ENCODE measurements at places on chromosomes 4 and X.

DNA sequence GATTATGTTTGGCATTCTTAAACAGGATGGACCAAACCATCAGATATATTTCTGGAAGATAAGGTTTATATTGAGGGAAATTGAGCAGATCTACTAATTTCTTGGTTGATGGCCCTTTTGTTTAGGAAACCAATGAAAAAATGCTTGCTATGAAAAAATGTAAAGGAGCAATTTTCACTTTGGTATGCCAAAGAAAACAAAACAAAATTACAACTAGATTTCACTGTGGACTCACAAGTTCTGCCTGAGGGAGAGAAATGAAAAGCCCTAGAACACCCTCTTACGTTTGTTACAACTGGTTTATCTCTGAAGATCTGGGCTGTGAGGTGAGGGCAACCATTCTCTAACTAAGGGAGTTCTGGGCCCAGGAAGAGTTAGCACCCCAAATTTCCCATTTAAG lies 122.5 kb upstream of the IL15 start:
- DNase-seq, result no peak

DNA sequence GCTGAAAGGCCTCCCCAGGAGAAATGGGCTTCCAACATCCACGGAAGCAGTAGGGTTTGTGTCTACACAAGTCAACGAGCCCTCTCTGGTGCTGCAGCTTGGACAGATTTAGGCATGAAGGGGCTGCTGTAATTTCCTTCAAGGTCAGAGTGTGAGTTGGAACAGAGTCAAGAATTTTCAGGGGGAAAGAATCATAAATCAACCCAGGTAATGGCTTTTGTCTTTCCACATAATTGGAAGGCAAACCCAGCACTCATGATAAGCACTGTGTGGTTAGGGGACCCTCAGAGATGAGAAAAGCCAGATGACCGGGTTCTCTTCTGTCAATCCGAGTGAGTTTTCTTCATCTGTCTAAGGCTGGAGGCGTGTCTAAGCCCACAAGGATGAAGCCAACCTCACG lies 78.6 kb upstream of the MXRA5 start:
- DNase-seq, result no peak

DNA sequence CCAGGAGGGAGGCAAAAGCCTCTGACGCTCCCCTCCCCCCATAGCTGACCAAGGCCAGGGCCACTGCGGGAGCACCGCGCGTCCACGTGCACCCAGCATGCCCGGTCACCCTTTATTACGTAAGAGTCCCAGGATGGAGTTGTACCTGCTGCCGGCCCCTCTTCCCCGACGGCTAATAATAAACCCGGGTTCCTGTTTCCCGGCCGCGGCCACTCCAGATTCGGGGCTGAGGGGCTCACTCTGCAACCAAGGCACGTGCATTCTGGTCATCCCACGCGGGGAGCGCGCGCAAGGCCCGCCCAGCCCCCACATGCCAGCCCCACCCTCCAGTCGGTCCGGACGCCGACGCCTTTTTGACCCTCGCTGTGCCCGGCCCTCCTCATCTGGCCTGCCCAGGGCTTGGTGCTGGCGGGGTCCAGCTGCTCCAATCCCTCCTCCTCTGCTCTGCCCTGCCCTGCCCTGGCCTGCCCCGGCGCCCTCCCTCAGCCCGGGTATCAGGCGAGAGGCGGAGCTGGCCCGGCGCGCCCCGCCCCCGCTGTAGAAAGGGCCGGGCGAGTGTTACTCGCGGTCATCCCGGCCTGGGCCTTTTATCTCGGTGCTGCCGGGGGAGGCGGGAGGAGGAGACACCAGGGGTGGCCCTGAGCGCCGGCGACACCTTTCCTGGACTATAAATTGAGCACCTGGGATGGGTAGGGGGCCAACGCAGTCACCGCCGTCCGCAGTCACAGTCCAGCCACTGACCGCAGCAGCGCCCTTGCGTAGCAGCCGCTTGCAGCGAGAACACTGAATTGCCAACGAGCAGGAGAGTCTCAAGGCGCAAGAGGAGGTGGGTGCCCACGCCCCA lies 2.6 kb downstream of the MID1IP1 start:
- DNase-seq, result peak; percentile 83

DNA sequence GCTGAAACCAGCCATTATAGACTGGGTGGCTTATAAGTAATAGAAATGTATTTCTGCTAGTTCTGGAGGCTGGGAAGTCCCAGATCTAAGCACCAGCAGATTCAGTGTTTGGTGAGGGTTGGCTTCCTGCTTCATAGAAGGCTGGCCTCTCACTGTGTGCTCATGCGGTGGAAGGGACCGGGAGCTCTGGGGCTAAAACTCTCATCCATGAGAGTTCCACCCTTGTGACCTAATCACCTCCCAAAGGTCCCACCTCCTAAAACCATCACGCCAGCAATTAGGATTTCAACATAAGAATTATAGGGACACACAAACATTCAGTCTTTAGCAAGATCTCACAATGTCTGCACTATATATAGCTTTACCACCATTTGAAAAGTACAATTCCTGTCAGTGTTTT lies 215.2 kb downstream of the CBR4 start:
- DNase-seq, result no peak

DNA sequence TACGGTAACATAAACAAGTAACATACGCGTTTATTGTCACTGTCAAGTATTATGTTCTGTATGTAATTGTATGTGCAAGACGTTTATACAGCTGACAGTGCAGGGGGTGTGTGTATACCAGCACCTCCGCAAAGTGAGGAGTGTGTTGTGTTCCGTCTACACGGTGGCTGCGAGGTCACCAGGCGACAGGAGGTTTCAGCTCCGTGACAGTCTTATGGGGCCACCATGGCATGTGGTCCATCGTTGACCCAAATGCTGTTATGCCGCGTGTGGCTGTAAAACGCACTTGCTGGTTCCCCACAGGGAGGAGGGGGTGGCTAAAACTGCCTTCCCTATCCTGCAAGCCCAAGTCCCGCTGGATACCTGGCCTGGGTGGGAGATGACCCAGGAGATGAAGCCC lies 25.0 kb downstream of the NSG1 start:
- DNase-seq, result no peak

DNA sequence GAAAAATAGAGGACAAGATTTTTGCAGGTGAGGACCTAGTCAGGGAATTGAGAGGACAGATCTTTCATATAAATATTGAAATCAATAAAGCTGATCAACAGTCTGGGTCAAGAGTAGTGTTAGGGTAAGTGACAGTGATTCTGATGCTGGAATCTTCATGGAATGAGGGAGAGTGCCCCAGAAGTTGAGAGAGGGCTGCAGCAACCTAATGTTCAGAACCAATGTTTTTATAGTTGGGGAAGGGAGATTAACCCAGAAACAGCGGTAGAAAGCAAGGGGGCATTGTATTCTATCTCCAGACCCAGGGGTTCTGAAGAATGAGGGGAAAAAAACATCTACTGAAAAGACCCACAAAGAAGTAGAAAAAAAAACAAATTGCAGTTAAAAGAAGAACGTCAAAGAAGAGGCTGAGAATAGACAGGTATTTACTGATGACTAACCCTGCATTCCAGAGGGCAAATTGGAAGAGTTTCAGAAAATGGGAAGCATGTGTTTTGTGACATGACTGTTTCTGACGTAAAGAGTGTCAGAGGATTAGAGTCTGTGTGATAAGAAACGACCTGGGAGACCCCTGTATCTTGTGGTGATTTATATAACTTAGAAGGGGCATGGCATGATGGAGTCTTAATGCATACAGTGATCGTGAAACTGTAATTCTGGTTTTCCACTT lies 819.6 kb upstream of the EPHA5 start:
- no peak for DNase-seq

Measured in activated T-cell treated with anti-CD3 and anti-CD28 coated beads, Interleukin-2, amount 50 U/mL, for 24 hours (primary cell).